ENCODE measurements at places on chromosomes 1 and 21.

GRCh38 chr1:233679591-233680373 is 65.9 kb downstream of the KCNK1 start:
- DNase-seq, result no peak

DNA sequence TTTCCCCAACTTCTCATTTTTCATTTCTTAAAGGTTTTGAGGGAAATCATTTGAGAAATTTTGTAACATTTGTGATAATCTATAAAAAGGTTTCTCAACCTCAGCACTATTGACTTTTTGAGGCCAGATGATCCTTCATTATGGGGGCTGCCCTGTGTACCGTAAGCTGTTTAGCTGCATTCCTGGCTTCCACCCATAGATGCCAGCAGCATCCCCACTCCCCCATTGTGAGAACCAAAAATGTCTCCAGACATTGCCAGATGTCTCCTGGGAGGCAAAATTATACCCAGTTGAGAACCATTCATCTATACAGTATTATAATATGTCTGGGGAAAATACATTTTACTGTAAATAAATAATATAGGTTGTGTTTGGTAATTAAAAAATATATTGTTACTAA is 146.0 kb downstream of the PBX1 start:
- no peak for DNase-seq

DNA sequence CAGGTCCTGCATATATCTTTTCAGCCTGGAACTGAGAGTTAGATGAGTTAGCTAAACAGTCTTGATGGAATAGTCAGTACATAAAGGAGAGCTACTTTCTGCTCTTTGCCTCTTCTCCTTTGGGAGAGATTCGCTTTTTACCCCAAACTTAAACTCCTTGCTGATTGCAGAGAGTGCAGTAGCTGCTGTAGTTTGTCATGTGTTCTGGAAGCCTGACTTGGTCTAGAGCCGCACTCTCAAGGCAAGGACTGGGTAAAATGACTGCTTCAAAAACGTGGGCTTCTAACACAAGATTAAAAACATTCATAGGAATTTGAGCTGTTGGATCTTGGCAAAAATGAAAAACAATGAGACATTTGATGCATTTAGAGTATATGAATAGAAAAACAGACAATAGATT is 351.6 kb downstream of the RYR2 start:
- DNase-seq, result no peak

GRCh38 chr1:91669584-91670350 is 169.1 kb downstream of the CDC7 start:
- no peak for DNase-seq

DNA sequence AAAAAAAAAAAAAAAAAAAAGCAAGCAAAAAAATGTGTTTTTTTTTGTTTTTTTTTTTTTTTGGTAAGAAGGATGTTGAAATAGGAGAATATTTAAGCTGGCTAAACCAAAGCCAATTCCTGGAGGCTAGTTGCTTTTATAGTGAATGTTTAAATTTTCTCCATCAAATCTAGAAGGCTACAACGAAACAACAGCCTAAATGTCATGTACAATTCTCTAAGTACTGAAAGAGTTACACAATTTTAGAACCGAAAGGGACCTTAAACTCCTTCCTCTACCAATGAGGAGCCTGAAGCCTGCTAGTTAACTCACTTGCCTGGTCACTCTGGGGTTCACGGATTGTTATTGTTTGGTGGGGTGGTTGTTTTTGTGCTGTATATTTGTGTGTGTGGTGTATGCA is 3.5 kb downstream of the WLS start:
- DNase-seq, result no peak

GRCh38 chr1:243507001-243507671 is 251.3 kb downstream of the SDCCAG8 start:
- DNase-seq, result no peak

DNA sequence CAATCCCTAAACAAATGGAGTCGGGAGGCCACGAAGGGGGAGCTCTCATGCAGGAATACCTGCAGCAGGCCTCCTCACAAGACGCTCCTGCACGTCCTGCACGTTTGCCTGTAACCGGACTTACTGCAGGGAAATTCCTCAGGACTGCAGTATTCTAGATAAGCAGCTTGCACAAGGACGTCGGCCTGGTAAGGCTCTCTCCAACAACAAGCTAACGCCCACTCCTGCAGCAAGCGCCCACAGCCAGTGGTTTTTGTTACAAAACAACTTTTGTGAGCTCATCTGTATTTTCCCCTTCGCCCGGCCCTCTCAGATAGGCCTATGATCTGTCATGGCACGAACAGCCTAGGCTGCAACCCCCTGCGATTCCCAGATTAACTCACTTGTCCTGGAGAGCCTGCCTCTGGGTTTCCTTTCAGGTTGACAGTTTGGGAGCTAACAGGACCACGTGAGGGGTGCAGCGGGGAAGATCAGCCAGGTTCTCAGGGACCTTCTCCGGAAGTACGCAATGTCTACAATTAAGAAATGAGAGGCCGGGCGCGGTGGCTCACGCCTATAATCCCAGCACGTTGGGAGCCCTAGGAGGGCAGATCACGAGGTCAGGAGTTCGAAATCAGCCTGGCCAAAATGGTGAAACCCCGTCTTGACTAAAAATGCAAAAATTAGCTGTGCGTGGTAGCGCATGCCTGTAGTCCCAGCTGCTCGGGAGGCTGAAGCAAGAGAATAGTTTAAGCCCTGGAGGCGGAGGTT is 921 bp upstream of the MIB2 start:
- peak; percentile 43 for DNase-seq

DNA sequence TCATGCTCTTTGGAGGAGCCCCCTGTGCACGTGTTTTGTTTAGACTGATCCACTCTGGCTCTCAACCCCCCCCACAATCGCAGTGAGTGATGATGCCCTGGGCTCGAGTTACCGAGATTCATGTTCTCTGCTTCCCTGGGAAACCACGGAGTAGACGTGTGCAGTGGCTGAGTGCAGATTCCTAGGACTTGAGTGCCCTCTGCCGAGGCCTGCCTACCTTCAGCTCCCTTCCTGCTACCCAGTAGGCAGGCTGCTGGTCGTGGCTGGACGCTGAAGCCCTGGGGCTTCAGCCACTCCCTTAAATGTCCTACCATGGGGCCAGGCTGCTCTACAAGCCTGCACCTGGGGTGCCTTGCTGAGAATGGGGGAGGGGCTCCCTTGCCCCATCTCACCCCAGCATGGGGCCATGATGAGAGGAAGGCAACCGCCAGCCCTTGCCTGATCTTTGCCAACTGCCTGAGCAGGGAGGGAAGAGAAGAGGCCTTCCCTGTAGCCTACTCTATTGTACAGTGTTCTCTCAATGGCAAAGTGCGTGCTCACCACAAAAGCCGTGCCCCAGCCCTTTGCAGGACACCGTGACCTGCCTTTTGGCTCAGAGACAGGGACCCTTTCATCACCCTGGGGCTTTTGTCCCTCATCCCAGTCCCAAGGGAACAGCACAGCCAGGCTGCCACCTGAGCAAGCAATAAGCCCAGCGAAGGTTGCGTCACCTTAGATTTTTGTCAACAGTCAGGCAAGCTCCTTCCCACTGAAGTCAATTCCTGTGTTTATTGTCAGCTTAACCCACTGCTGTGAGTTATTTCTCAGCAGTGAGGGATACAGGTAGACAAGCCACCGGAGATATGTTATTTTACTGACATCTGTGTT is 4.1 kb upstream of the GRIK3 start:
- DNase-seq, result no peak

DNA sequence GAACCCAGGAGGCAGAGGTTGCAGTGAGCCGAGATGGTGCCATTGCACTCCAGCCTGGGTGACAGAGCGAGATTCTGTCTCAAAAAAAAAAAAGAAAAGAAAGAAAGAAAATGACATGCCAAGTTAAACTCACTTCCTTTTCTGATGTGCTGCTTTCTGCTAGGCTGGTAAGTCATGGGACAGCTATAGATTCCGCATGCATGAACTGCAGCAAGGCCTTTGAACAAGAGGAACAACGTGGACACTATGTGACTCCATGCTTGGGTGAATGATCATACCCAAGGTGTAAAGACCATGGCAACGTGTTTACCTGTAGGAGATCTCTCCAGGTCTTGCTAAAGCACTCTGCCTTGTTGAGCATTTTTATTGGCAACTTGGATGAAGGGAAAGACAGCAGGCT is 10.3 kb upstream of the TTF2 start:
- DNase-seq, result no peak

- no peak for DNase-seq
Measured at GRCh38 chr1:164846731-164847691, 288.0 kb downstream of the PBX1 start.

GRCh38 chr21:44838039-44838895 is 20.4 kb upstream of the SUMO3 start:
- no peak for DNase-seq

- DNase-seq, result no peak
Measured at GRCh38 chr1:112807999-112808398, 92.9 kb upstream of the PPM1J start.

- no peak for DNase-seq
Measured at GRCh38 chr1:4613606-4614370, 40.6 kb upstream of the AJAP1 start.

GRCh38 chr1:7219031-7219430 is 433.8 kb downstream of the CAMTA1 start:
- DNase-seq, result no peak

DNA sequence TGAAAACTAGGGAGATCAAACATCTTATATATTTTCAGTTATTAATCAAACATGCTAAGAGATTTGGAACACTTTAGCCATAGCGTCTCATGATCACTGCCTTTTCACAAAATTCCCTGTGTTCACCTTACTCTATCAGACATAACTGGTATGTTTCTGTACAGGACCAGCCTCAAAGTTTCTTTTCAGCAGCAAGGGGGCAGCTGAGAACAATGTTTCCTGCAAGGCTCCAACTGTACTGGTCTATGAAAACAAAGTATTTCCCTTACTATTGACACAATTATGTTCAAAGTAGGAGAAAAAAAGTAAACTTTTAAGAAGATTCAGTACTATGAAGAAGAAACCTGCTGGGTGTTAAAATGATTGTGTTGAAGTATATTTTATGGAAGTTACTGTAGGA is 98.5 kb downstream of the ATF6 start:
- no peak for DNase-seq

DNA sequence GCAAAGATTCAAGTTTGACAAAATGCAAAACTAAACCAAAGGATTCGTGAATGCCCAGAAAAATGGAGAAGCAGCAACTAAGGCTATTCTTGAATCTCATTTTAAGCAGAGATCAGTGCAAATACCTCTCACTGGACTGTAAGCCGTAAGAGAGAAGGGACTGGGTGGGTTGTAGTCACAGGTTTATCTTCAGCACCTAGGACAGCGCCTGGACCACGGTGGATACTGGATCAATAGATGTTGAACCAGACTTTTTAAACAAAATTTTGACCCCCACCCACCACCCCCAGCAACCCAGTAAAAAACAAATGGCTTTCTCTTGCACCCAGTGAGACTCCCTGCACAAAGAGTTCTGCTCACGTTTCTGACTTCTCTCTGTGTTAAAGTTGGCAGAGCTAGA is 347.1 kb downstream of the AJAP1 start:
- no peak for DNase-seq

- no peak for DNase-seq
Measured at GRCh38 chr1:54118704-54119103, 34.1 kb downstream of the CDCP2 start.

DNA sequence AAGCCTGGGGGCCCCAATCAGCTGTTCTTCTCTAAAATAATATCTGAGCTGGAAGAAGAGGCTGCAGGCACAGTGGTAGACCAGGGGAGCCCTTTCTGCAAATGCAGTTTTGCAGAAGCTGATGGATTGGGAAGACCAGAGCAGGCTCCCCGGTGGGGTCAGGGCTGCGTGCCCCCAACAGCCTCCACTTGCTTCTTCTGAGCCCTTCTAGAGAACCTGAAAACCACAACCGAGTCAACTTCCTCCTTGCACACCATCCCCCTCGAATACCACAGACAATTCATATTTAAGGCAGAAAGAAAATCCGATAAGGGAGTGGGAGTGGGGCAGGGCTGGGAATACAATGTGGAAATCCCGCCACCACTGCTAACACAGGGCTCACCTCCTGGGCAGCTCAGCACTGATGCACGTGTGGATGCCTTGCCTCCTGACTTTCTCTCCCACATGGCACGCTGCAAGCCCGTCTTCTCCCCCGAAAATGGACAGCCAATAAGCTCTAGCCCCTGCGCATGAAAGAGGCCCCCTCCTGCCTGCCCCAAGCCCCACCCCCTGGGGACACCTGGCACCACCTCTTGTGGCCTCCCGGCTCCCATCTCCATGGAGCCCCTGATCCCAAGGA is 25.4 kb upstream of the ALDH4A1 start:
- no peak for DNase-seq

DNA sequence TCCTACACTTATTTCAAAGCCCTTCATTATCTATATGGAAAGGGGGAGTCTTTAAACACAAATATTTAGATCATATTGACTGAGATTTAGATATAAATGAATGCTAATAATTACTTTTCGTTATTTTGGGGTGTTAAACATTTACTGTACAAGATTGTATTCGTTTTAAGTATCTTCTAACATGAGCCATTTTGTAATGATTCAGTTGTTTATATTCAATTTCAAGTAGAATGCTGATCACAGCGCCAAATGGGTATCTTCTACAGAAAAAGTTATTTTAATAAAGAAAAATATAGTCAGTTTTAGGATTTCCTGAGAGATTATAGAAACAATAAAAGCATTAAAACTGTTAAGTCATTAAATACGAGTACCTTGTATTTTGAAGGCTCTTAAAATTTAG is 104.5 kb upstream of the HNRNPU start:
- no peak for DNase-seq

DNA sequence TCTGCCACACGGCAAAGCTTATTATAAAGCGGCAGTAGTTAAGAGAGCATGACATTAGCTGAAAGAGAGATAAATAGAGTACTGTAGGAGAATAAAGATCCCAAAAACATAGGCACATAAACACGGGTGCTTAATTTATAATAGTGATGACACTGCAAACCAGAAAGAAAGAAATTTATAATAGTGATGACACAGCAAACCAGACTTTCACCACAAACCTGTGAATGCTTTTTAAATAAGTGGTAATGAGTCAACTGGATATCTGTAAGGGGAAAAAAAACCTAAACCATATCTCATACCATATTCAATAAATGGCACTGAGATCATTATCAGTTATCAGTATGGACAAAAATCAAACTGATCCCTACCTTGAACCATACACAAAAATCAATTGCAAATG is 25.5 kb downstream of the USP1 start:
- no peak for DNase-seq

DNA sequence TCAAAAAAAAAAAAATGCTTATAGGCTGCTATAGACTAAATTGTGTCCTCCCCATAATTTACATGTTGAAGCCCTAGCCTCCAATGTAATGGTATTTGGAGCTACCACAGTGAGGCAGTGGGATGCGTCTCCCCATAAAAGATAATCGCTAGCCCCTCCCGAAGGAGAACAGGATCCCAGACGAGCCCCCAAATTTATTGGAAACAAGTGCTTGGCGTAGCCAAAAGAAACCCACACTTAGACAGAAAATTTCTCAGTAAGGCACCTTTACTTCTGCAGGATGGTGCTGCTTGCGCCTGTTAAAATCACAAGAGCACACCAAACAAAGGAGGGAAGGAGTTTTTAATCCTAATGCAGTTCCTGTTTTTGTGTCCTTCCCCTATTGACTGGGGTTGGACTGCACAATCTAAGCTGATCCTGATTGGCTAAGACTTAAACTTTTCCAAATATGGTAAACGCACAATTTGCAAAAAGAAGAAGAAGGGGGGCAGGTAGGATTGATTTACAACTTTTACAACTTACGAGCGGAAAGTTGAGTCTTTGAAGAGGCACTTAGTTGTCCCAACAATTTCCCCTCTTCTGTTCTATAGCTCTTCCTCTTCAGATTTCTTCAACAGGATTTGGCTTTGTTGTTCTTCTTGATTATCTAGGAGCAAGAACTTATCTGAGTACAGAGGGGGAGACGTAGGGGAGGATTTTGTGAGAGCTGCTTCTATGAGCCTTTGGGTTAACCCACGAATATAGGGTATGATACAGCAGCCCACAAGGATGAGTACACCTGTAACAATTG is 3.0 kb upstream of the IPP start:
- DNase-seq, result no peak

All from stimulated activated CD4-positive, alpha-beta T cell treated with anti-CD3 and anti-CD28 coated beads, Interleukin-12 subunit alpha, Interleukin-12 subunit beta, amount 100 ng/mL, for 24 hours (primary cell).